ENCODE measurements at places on chromosomes 7 and 10.
A peak's percentile ranks its signal among the peaks of the same experiment; 100 is the strongest.

DNA sequence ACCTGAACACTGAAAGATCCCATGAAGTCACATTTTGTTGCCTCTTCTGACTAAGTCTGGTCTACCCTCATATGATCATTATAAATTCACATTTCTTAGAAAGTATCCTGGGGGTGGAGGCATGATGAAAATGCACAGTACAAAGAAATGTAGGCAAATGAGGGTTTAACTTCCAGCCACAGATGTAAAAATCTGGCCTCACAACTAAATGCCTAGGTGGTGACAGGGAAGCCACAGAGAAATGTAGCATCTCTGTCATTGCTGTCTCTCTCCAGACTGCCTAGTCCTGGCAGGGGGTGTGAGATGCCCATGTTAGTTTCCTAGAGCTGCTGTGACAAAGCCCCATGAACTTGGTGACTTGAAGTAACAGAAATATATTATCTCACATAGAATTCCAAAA lies 395.9 kb downstream of the SORCS3 start:
- no peak for DNase-seq

GRCh38 chr7:151185762-151186639 lies 1.0 kb downstream of the ASB10 start:
- no peak for DNase-seq

GRCh38 chr10:96829029-96829773 lies 2.9 kb upstream of the LCOR start:
- no peak for DNase-seq

- peak; percentile 65 for DNase-seq
Measured at GRCh38 chr10:78335691-78336401, 302.2 kb downstream of the RPS24 start.
